ENCODE measurements at places on chromosomes 2 and 18. TPM values are rescaled to one million over a fixed set of nuclear protein-coding genes. Genes with fewer than 3 reads are reported as not detected.

The UGT1A5 gene
- 0.09 TPM for total RNA-seq

The NYAP2 gene
- total RNA-seq = 0.05 TPM

The LCT gene
- 1.1 TPM for total RNA-seq

The RNF152 gene
- total RNA-seq = 0.85 TPM

The LINC00305 gene
- total RNA-seq = 0.05 TPM

The HOXD10 gene
- total RNA-seq = not detected

The CAPN14 gene
- 0.52 TPM for total RNA-seq

The CRYGC gene
- not detected for total RNA-seq

The DAW1 gene
- 0.28 TPM for total RNA-seq

The FZD7 gene
- 2.0 TPM for total RNA-seq

The CCDC150 gene
- total RNA-seq = 8.6 TPM

The BOLL gene
- total RNA-seq = 0.05 TPM

The ANO7 gene
- total RNA-seq = 0.09 TPM

The EVX2 gene
- not detected for total RNA-seq

The SH3RF3 gene
- 3.2 TPM for total RNA-seq

The PASK gene
- total RNA-seq = 42.2 TPM

The OTOF gene
- total RNA-seq = 0.42 TPM

The SERPINB10 gene
- total RNA-seq = 1.7 TPM

The ANKRD23 gene
- 3.4 TPM for total RNA-seq

The LIMS4 gene
- total RNA-seq = 0.71 TPM

- no peak for DNase-seq
These were observed 6.5 kb downstream of the NCAPH start for GRCh38 chr2:96342085-96342484.

- DNase-seq = no peak
These were observed 63.7 kb downstream of the ZNF532 start for GRCh38 chr18:58928386-58928785.

DNA sequence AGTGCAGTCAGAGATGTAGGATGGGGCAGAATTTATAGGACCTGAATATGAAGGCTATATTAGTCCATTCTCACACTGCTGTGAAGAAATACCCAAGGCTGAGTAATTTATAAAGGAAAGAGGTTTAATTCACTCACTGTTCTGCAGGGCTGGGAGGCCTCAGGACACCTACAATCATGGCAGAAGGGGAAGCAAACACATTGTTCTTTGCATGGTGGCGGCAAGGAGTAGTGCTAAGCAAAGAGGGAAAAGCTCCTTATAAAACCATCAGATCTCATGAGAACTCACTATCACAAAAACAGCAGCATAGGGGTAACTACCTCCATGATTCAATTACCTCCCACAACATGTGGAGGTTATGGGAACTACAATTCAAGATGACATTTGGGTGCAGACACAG is 76.8 kb upstream of the MSTN start:
- no peak for DNase-seq

DNA sequence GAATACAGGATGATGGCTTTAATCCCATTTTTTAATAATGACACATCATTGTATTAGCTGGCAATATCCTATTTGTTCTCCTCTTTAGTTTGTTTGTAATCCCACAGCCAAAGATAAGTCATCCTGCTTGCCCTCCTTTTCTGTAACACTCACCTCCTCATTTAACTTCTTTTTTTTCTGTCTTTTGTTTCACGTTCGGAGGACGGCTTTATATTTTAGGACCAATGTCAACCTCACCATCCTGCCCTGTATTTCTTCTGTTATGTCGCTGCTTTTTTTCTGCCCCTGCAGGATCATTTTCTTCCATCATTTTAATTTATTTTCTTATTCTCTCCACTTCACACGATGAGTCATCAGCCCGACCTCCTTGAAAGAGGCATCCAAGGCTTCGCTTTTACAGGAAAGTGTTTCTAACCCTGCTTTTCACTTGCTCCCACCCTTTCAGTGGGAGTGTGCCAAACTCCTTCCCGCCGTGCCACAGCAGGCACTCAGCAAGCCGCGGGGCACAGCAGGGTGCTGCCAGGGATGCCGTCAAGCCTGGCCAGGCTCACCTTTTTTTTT is 11.4 kb downstream of the RAB31 start:
- DNase-seq = no peak

DNA sequence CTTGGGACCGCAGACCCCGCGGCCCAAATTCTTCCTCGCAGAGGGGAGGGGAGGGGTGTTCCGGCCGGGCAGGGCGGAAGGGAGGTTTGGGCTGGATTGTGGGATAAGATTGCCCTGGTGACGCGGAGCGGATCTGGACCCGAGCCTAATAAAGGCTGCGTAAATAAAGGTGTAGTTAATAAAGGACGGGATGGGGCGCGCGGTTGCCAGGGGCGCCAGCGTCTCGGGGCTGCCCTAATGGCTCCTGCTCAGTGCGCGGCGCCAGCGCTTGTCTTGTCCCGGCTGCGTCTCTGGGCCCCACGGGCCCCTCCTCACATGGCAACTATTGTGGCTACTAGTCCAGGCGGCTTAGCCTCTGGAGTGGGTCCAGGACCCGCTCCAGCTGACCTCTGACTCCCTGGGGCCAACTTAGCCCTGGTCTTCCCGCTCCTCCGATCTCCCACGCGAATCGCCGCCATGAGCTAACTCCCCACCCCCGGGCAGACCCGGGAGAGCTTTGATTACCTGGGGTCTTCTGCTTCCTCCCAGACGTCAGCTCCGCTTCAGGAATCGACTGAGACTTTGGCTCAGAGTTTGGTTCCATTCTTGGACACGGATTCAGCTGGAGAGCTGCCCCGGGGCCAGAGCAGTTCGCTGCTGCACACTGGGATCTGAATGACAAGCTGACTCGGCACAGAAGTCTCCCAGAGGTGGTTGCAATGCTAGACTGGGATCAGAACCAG is 36.5 kb downstream of the SLC25A52 start:
- DNase-seq = no peak

DNA sequence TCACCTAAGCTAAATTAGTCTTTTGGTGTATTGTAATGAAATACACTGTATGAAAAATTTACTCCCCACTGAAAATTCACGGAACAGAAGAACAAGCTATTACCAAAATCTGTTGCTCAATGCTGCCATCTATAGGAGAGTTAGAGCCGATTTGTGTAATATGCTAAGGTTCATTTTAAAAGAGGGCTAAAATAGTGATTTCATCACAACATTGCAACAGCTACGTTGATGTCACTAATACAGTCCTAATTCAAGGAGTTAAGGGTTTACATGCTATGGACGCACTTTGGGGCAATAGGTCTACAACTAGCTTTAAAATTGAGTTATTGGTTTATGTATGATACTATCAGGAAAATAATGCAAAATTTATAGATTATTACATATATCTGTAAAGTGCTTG is 3.0 kb upstream of the IRS1 start:
- DNase-seq = no peak

GRCh38 chr2:189074506-189074905 is 100.3 kb downstream of the COL3A1 start:
- DNase-seq = no peak

GRCh38 chr2:72834596-72834995 is 8.8 kb upstream of the EXOC6B start:
- DNase-seq = no peak

GRCh38 chr2:18741191-18741590 is 151.8 kb upstream of the NT5C1B start:
- no peak for DNase-seq

- no peak for DNase-seq
These were observed 18.8 kb upstream of the MREG start for GRCh38 chr2:216031960-216032689.

DNA sequence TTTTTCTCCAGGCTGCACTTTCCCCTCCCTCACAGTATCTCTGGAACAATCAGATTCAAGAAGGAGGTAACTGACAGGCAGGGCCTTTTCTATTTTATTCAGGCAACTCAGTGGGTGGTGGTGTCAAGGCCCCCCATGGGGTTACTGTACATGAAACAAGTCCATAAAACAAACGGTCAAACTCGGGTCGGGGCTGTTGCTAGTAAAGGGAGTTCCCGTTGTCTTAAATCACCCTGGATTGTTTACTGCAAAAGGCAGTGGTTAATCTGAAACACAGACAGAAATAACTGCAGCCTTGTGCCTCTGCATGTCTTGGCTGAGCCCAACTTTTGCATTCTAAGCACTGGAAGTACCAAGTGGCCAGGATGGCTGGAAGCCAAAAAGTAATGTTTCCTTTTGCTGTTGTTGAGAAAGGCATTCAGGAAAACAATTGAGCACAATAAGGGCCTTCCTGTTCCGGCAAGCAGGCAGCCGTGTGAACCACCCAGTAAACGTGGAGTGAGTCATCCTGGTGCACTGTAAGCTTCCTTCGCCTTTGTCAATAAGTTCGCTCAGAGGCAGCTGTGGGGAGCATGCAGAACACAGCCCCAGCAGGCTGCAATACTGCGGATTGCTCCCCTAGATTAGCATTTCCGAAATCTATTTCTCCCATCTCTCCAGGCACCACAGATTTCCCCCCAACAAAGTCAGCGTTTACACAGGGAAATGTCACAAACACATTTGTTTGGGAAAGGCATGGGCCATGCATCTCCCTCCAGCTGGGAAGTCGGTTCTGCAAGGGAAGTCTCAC is 149.6 kb downstream of the IRS1 start:
- peak; percentile 10 for DNase-seq

GRCh38 chr2:218002143-218002844 is 501 bp downstream of the TNS1 start:
- DNase-seq = no peak

DNA sequence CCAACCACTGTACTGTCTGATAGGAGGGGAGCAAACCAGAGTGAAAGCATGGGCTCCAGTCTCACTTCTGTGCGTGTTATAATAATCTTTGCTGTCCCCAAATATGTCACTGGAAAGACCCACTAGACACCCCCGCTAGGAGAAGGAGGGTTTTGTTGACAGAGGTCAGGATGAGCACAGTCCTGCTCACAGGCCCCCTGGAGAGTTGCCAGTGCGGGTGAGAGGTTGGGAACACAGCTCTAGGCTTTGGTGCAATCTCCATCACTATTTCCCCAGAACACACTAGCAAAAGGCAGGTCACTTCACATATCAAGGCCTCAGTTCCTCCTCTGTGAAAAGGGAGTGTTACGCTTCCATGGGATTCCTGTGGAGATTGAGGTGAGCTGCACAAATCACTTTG is 9.7 kb downstream of the XDH start:
- no peak for DNase-seq

DNA sequence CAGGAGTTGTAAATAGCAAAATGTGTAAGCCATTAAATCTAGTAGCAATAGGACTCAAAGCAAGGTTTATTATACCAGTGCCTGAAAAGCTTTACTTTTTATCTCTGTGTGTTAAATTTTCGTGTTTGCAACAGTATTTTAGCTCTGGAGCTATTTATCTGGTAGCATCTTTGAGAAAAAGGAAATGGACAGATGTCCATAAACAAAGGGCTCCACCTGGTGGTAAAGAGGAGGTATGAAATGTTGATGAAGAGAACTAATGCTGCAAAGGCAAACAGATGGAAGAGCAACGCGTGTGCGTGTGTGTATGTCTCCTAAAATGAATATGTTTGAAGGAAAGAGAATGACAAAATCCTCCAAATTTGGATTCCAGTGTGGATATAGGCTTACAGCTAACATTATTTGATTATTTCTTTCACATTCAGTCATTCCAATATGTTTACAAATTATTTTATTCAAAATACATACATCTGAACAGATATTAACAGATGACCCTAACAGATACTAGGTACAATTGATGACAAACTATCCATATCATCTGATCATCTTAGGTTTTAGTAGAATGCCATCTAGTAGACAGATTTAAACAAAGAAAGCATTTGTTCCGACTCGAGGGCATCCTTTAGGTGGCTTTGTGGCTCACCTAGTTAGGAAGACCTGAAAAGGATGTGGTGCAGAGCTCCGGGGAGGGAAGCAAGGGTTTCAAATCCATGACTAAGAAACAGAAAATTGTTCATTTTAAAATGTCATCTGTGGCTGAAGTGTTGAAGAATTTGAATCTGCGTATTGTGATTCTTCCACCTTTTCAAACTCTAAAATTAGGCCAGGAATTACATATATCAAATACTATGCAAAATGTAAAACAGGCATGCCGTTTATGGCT is 383.3 kb downstream of the MTX2 start:
- no peak for DNase-seq

DNA sequence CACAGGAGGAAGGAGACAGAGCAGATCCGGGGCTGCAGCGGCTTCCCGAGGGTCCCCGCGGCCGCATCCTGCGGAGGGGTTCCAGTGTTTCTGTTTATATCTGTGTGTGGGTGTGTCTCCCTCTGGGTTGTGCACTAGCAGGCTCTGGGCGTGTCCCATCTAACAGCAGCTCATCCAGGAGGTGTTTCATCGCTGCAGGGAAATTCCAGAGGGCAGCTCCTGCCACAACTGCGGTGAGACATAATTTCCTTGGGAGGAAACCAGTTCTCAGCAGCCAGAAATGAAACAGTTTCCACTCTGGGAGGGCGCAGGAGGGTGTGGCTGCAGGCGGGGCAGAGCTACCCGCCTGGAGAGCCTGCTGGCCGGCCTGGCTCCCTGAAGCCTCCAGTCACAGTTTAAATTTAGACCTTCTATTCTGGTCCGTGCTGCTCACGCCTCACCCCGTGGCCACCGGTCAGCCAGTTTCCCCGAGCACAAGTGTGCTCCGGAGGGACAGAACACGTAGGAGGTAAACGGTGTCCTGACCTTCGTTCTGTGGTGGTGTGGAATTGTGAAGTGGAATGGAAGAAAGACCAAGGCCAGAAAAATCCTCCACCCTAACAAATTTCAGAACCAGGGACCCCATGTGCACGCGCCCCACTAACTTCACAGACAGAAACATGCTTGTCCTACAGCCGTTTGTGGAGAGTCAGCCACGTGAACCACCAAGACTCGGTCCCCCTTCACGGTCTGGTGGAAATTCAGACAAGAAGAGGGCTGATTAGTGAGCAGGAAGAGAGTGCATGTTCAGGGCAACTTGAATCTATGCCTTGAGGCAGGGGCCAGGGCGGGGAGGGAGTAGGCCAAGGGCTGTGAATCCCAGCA is 50.2 kb downstream of the TEX44 start:
- no peak for DNase-seq

- DNase-seq = no peak
These were observed 17.1 kb downstream of the TRIB2 start for GRCh38 chr2:12733846-12734245.

- no peak for DNase-seq
These were observed 64.4 kb downstream of the KLHL29 start for GRCh38 chr2:23449413-23449812.

Data from thymus (tissue), 14 donors.